NCI-H187 treated with DMSO at 0.1 percent for 48 hours (cell line): ENCODE measurements at places on chromosomes 7 and 10.

DNA sequence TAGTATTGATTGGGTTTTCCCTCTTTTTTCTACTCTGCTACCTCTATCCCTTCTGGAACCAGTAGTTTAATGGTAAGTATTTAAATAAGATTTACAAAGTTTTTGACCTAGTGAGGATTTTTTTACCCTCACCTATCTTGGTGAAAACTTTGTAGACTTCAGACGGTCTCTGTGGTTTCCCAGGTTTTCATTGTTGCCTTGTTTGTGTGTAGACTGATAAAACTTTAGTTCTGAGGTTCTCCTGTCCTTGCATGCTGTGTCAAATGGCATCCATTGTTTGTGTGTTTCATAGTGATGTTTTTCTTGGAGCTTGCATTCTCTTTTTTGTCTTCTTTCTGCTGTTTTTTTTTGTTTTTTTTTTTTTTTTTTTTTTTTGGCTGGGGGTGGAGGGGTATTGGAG is 22.6 kb downstream of the ZNRF2 start:
- no peak for DNase-seq

DNA sequence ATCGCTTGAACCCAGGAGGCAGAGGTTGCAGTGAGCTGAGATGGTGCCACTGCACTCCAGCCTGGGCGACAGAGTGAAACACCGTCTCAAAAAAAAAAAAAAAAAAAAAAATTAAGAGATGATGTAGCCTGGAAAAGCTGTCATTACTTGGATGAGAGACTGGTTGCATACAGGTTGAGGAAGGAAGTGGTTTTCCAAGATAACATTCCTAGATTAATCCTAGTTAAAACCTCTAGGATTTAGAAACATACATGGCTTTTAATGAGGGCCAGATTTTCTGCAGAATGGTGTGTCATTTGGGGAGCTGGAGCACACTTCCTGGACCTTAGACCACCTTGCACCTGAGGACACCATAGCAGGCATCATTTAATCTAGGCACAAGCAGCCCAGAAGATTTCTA is 17.8 kb downstream of the VWA2 start:
- DNase-seq, result no peak

DNA sequence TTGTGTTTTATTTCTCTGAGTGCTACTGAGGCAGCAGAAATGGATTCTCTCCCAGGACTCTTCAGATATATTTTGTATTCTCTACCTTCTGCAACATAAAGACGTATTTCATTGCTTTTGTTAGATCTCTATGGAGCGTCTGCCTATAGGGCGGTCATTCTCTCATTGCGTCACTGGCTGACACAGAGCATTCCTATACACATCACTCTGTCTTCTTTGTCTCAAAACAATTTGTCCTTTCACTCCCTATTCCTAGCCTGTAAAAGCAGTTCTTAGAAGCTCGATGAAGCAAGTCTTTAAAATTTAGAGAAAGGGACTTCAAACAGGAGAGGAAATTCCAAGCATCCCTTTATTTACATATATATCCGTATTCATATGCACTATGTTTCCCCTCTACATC is 120.6 kb downstream of the CPED1 start:
- no peak for DNase-seq

GRCh38 chr7:141884539-141885225 is 31.5 kb upstream of the OR9A4 start:
- no peak for DNase-seq

DNA sequence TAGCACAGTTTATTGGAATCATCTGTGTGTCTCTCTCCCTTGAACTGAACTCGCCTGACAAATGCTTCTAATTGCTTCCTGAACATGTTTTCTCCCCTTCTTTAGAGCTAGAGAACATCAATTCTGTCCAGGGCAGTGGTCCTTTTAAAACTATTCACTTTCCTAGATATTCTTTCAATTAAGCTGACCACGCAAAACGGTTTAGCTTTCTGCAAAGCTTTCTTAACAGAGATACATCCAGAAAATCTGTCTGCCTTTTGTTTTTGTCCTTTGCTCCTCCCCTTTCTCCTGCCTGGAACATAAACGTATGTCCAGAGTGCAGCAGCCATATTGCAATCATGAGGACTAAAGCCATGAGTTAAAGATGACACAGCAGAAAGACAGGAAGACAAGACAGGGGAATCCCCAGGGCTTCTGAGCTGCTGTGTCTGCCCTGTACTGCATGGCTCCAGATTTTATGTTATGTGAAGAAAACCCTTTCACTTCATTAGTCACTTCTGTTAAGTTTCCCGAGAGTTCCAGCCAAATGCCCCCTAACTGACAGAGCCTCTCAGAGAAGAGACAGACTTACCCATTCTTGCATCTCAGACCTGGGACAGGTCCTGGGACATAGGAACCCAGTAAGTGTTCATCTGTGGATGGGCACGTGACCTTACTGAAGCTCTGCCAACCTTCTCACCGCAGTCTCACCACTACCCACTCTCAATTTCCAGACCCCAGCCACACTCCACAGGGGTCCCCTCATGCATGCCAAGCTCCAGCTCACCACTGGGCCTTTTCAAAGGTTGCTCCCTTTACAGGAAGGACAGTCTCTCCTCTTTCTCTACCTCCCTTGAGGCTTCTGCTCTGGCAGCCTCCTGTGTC is 35.0 kb upstream of the CPXM2 start:
- DNase-seq, result no peak

GRCh38 chr10:45544191-45544590 is 128.4 kb downstream of the ZFAND4 start:
- no peak for DNase-seq

- no peak for DNase-seq
These were observed 612.6 kb upstream of the FOXK1 start for GRCh38 chr7:4069268-4070095.

GRCh38 chr10:11265484-11265883 is 247.8 kb downstream of the CELF2 start:
- DNase-seq, result no peak

- DNase-seq, result no peak
These were observed 1.9 kb upstream of the ZNF775 start for GRCh38 chr7:150377196-150377595.

GRCh38 chr7:44698046-44698580 is 50.5 kb upstream of the ZMIZ2 start:
- no peak for DNase-seq

- no peak for DNase-seq
These were observed 26.0 kb downstream of the KLHDC10 start for GRCh38 chr7:130096243-130096827.

GRCh38 chr7:49931627-49932026 is 158.2 kb downstream of the VWC2 start:
- no peak for DNase-seq

DNA sequence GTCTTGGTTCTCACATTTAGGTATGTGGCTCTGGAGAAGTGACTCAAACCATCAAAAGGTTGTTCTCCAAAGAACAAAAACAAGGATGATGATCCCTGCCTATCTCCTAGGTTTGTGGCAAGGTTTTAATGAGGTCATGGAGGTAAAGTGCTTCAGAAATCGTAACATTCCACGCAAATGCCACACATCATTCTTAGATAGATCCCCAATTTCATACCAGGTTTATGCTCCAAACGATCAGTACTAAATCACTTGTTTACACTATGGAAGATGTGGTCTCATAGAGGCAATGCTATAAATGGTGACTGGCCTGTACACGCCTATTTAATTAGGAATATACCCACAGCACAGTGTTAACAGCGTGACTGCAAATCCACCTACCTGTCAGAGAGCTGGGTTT is 66.6 kb downstream of the MINDY3 start:
- DNase-seq, result no peak

- DNase-seq, result no peak
These were observed 15.7 kb downstream of the JCAD start for GRCh38 chr10:30043476-30044270.

DNA sequence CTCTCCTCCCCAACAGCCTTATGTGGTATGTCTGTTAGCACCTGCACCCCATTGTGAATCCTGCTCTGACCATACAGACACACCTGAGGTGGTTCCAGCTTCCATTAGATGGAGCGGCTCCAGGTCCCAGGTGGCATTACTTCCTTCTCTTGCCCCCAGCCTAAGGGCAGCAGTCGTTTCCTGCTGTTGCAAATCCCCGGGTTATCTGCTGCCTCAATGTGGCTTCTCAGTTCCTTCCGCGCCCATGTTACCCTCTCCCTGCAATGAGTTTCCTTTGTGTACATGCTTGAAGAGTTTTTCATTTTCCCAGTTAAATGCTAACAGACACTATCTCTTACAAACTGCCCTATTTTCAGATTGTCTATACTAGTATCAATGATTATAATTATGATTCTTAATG is 62.8 kb upstream of the PRKCQ start:
- DNase-seq, result no peak

DNA sequence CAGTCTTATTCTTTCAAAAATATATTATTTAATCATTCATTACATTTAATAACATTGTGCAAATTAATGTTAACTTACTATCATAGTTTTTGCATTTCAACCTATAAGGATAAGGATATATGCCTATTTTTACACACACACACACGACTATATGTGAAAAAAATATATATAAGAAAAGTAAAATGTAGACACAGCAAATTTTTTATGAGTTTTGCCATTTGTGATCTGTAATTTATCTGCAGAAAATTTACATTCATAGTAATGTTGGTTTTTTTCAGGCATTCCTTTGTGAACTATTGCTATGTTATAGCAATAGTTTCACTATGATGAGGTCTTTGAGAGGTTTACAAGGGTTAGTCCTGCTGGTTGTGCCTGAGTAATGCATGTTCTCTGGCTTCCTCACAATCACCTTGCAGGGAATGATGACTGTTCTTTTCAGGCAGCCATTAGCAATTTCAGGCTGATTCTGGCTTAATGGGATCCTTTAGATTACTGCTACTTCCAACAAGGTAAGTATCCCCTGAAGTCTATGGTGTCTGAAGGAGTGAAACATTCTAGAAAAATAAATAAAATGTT is 183.7 kb upstream of the CDK1 start:
- DNase-seq, result no peak

- no peak for DNase-seq
These were observed 9.3 kb downstream of the RASGEF1A start for GRCh38 chr10:43257347-43258210.
